Activated naive CD4-positive, alpha-beta T cell treated with anti-CD3 and anti-CD28 coated beads, Interleukin-2, amount 50 U/mL, for 72 hours (primary cell): ENCODE measurements at places on chromosomes 3 and 15. TPM values are rescaled to one million over a fixed set of nuclear protein-coding genes. Genes with fewer than 3 reads are reported as not detected.

GRCh38 chr3:149134575-149134974, 5.1 kb downstream of the HPS3 start:
- no peak for DNase-seq

- DNase-seq: no peak
These were observed 87.5 kb downstream of the LRRFIP2 start for GRCh38 chr3:37086918-37087317.

- DNase-seq: no peak
These were observed 35.4 kb downstream of the SLCO2A1 start for GRCh38 chr3:133994166-133994890.

- DNase-seq: no peak
These were observed 133.7 kb upstream of the UBE2E1 start for GRCh38 chr3:23671851-23672589.

GRCh38 chr15:78455749-78456148, 17.7 kb downstream of the IREB2 start:
- no peak for DNase-seq

DNA sequence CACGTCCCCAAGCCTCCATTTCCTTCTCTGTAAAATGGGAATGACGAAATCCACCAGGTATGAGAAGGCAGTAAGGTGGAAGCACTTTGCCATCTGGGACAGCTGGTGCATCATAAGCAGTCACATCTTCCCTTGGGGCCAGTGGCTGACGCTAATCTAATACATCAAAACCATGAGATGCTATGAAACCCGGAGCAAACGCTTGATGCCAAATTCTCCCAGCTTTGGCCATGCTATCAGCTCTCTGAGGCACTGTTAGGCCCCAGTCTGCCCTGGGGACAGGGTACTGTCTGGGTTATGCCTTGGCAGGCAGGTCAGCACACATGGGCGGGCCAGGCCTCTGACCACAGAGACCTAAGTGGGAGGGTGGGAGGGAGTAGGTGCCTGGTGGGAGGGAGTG, 66.1 kb downstream of the ADAMTS17 start:
- DNase-seq: no peak

DNA sequence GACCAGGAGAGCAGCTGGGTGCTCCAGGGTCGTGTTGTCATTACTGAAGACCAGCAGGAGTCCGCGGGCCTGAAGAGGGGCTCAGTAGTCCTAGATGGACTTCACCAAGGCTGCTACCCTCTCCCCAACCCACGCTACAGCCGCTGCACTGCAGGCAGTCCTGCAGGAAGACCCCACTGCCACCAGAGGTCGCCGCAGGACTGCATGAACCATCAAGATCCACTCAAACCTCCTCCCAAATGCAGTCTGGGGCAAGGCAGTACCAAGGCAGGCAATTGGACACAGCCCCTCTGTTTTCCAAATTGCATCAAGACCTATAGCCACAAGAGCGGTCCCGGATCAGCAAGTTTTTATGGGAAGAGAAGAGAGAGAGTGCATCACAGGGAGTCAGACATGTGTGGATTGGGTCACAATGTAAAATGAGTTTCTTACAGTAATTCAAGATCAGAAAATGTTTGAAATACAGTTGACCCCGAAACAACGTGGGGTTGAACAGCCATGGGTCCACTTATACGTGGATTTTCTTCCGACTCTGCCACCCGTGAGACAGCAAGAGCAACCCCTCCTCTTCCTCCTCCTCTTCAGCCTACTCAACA, 46.7 kb downstream of the DZIP1L start:
- DNase-seq: peak; percentile 88

DNA sequence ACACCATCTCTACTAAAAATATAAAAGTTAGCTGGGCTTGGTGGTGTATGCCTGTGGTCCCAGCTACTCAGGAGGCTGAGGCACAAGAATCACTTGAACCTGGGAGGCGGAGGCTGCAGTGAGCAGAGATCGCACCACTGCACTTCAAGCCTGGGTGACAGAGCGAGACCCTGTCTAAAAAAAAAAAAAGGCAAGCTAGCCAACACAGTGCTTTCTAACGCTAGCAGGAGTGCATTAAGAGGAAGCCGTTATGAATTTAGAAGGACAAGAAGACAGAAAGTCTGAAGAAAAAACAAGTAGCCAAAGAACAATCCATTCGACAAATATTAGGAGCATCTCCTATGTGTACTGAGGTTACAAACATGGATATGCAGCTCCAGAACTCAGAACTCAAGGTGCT, 28.6 kb downstream of the BHLHE40 start:
- DNase-seq: peak; percentile 11

DNA sequence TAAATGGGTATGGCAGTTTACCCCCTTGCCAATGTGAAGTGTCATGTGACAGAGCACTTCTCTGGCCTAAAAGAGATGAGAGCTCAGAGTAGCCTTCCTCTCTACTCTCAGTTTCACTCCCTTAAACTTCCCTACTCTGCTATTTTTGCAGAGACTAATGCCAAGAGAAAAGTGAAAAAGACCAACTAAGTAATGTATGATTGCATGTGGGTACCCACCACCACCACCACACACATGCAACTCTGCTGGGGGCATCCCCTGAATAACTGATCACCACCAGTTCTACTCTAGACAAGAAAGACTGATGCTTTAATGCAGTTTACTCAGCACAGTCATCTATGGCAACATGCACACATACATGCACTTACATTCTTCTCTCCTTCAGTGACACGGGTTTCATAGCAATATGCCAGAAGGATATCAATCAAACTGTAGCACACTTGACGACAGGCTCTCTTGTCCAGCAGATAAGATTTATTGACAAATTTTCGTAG, 31.3 kb downstream of the SHQ1 start:
- DNase-seq: no peak

Gene SIAH2
- 68.3 TPM for total RNA-seq

Gene CILP
- total RNA-seq: 0.04 TPM

Gene CCR3
- total RNA-seq: not detected
